Left ventricle myocardium inferior (tissue), 1 donor: ENCODE measurements at places on chromosomes 3 and 15. TPM values are rescaled to one million over a fixed set of nuclear protein-coding genes. Genes with fewer than 3 reads are reported as not detected.

DNA sequence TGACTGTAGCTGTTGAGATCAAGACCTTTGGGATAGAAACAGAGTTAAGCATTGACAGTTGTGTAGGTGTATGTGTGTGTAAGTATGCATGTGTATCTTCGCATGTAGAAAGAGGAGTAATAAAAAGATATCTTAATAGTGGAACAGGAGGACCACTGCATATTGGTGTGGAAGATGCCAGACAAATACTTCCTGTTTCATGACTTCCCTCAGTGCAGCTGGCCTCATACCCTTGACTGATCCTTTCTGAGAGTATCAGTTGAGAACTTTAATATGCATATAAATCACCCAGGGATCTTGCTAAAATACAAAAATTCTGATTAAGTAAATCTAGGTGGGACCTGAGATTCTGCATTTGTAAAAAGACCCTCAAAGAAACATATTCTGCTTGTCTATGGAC lies 8.5 kb upstream of the ZBED2 start:
- no peak for DNase-seq

- no peak for DNase-seq
These were observed 33.8 kb downstream of the TIGIT start for GRCh38 chr3:114327665-114328064.

DNA sequence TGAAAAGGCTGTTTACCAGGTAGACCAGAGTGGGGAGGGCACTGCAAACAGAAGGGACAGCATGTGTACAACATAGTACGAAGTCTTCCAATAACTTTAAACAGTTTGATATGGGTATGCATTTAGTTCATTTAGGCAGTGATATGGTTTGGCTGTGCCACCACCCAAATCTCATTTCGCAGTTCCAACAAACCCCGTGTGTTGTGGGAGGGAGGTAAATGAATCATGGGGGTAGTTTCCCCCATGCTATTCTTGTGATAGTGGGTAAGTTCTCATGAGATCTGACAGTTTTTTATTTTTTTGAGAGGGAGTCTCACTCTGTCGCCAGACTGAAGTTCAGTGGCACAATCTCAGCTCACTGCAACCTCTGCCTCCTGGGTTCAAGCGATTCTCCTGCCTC lies 7.6 kb upstream of the RAMAC start:
- no peak for DNase-seq

DNA sequence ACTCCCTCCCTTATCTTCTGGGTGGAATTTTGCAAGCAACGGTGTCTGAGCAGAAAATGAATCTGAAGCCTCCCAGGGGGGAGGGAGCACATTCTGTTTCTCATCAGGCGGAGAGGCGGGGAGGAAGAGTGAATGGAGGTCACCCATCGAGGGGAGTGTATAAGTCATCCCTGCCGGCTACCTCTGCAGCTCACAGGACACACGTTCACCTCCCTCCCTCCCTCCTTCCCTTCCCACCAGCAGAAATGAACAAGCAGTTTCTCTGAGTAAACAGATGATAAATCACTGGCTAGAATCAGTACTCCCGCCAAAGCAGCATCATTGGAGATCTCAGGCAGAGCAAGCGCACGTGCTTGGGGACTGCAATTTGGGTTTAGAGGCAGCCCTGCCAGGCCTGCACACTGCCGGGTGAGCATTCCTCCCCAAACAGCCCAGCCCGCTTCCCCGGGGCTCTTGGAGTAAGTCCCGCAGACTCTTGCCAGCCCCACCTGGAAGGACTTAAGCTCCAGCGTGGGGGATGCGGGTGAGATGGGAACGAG lies 38.3 kb downstream of the CPN2 start:
- DNase-seq = no peak

- DNase-seq = no peak
These were observed 33.0 kb downstream of the GOLIM4 start for GRCh38 chr3:168062679-168063078.

MOBP gene
- not detected for total RNA-seq

KCNH8 gene
- 0.05 TPM for total RNA-seq

PP2D1 gene
- not detected for total RNA-seq

MED12L gene
- 0.82 TPM for total RNA-seq

SLC51A gene
- not detected for total RNA-seq

RFT1 gene
- 9.4 TPM for total RNA-seq

CHDH gene
- 3.7 TPM for total RNA-seq

ITIH1 gene
- total RNA-seq = not detected
